Stimulated activated CD4-positive, alpha-beta T cell treated with anti-CD3 and anti-CD28 coated beads, Interleukin-1b, Interleukin-23, amount 100 ng/mL, for 1 hour (primary cell): ENCODE measurements at places on chromosomes 6 and 20.

DNA sequence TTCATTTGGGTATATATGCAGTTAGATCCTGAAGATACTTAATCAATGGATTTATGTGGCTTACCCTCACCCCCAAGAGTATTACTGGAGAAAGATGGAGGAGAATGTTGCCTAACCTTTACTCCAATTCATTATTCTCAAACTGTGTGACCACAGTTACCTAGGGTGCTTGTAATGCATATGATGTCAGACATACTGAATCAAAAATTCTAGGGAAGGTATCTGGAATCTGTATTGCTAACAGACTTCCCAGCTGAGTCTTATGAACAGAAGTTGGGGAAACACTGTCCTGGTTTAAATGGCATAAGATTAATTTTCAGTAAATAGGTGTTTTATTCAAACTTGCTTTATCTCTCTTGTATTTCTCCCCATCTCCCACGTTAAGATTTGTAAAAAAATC lies 83.9 kb downstream of the PKIB start:
- no peak for DNase-seq

GRCh38 chr6:36856277-36856676 lies 17.0 kb upstream of the CPNE5 start:
- no peak for DNase-seq

GRCh38 chr20:35150846-35151579 lies 3.9 kb upstream of the EDEM2 start:
- DNase-seq, result no peak

- no peak for DNase-seq
These were observed 32.1 kb downstream of the TUBB2B start for GRCh38 chr6:3195420-3195694.

GRCh38 chr6:13248053-13248452 lies 80.3 kb downstream of the TBC1D7 start:
- no peak for DNase-seq

- DNase-seq, result no peak
These were observed 9.8 kb upstream of the PNISR start for GRCh38 chr6:99434702-99435530.

DNA sequence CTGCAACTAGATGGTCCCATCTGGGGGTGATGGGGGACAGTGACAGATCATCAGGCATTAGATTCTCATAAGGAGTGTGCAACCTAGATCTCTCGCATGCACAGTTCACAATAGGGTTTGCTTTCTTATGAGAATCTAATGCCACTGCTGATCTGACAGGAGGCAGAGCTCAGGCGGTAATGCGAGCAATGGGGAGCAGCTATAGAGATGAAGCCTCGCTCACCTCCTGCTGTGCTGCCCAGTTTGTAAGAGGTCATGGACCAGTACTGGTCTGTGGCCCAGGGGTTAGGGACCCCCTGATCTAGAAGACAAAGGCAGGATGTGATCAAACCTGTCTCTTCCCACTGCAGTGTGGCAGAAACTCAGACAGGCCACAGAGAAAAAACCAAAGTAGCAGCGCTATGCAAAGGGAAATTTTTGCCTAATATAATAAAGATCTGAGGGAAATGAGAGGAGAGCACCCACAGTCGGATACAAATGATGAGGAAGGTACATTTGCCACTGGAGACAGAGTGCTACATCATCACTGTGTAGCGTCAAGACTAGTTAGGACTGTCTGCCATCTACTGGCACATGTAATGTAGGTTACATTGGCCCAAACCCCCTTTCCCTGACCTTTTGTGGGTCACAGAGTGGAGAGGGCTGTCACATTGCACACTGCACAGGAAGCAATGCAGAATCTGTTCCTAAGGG lies 4.1 kb upstream of the LY86 start:
- DNase-seq, result no peak

- no peak for DNase-seq
These were observed 138.9 kb downstream of the TBX18 start for GRCh38 chr6:84625506-84625905.

DNA sequence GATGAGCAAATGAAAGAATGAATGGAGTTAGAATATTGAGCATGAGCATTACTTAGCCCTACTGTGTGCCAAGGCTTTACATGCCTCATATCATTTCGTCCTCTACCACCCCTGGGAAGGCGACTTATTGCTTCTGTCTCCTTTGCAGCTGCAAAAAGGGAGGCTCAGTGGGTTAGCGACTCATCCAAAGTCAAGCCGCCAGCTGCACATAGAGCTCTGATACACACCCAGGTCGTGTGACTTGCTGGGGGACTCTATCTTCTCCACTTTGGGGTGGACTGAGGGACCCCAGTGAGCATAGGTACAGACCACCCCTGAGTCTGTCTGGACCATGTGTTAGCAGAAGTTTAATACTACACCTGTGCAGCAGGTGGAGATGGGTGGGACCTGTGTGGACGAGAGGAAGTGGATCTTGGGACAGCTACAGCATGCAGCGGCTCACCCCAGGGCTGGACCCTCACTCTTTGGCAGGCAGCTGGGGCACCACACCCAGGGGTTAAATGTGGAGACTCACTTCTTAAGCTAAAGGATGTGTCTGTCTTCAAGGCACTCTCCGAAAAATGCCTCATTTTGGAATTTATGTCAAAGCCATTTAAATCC lies 36.2 kb upstream of the ANGPT4 start:
- DNase-seq, result no peak

DNA sequence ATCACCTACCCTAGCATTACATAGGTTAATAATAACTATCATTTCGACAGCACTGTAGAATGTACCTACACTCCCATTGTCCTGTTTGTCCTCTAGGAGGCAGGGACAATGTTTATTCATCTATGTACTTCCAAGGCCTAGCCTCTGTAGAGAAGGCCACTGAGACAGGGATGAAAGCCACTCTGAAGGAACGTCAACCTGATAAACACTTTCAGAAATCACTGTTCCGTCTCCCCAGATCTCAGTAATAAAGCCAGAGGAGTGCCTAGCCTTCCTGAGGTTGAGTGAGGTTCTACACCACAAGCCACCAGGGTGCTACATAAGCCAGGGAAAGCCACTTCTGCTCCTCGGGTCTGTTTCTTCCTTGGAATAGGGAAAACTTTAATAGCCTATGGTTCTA lies 44.8 kb downstream of the POPDC3 start:
- no peak for DNase-seq

DNA sequence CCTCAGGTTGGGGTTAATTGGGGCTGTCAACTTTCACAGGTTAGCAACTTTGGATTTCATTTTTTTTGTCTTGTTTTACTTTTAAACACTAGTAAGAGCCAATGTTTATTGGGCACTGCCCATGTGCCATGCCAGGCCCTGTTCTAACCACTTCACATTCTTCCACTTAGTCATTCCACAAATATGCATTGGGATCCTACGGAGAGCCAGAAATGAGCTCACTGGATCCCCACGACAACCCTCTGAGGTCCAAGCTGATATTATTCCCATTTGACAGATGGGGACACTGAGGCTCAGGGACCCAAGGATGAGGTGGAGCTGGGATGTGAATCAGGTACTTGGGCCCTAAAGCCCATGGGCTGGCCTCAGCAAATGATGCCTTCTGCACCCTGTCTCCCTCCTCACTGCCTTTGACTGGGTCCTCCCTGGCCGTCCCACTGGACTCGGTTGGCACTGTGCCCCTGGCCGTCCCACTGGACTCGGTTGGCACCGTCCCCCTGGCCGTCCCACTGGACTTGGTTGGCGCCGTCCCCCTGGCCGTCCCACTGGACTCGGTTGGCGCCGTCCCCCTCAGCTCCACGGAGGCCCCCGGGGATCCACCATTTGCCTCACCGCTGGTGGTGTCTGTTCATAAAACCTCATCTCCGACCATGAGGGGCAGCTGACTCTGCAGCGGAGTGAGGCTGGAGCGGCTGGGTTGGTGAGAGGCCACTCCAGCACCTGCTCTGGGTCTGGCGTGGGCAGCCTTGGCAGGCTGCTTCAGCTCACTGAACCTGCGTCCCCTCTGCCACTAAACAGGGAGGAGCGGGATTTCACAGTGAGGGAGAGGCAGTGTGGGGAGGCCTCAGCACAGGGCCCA lies 4.8 kb upstream of the PMEPA1 start:
- no peak for DNase-seq

GRCh38 chr20:59020938-59021551 lies 1.8 kb downstream of the TUBB1 start:
- DNase-seq, result no peak

DNA sequence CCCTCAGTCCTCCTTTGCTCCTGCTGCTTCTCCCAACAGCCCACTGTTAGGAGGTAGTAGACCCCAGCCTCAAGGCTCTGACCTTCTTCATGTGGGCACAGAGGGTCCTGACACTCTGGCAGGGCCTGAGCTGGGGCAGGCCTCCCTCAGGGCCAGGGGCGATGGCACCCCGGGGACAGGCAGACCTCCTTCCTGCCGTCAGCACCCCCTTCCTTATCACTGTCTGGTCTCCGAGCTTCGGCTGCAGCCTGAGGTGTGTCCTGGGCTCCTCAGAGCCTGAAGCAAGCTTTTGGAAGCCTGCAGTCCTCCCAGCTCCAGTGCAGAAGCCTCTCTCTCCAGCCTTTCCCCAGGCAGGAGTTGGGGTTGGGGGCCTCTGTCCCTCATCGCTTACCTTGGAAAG lies 22.0 kb downstream of the SPDEF start:
- no peak for DNase-seq

DNA sequence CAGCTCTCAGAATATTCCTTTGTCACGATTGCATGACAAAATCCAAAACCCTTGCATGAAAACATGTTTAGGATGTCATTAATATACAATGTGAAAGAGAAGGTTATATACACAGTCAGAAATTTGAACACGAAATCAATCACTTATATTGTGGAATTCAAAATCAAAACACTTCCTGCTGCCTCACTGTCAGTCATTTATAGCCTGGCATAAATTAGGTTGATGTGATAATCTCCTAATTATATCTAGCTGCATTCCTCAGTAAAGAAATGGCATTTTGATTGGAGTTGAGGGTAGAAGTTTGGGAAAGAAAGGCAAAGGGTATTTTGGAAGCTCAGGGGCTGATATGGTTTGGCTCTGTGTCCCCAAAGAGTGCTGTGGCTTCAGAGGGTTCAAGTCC lies 24.1 kb upstream of the BEND6 start:
- no peak for DNase-seq

GRCh38 chr6:168616816-168617765 lies 176.1 kb downstream of the SMOC2 start:
- DNase-seq, result no peak
